OCI-LY7 (cell line): ENCODE measurements at places on chromosomes 7 and 10.
A peak's percentile ranks its signal among the peaks of the same experiment; 100 is the strongest.

DNA sequence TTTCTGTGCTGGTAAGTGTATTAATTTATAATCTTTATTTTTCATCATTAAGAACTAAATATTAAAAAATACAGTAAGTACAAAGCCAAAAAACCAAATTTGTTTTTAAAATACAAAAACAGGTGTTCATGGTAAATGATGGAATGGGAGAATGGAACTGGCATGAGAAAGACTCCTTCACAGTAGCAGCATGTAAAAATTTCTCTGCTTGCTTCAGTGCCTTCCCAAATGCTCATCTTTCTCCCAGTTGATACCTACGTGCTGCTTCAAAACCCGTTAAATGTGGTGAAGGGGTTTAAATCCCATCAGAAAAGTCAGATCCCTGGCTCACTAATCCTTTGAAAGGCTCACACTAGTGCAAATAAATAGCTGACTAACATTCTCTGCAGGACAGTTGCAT lies 4.2 kb downstream of the RNF133 start:
- DNase-seq: no peak

GRCh38 chr10:54530299-54530698 lies 270.7 kb downstream of the PCDH15 start:
- DNase-seq: no peak

GRCh38 chr10:4780782-4781181 lies 45.2 kb upstream of the AKR1E2 start:
- DNase-seq: no peak

GRCh38 chr7:156463280-156463679 lies 177.3 kb upstream of the RNF32 start:
- no peak for DNase-seq

DNA sequence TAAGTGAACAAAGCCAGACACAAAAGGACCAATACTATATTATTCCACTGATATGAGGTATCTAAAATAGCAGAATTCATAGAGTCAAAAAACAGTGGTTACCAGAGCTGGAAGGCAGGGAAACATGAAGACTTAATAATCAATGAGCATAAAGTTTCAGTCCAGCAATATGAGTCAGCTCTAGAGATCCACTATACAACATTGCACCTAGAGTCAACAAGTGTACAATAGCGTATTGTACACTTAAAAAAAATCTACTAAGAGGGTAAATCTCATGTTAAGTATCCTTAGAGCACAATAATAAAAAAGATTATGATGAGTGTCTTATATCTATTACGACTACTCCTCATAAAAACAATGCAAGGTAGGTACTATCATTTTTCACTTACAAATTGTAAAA lies 36.1 kb downstream of the C10orf90 start:
- DNase-seq: no peak

GRCh38 chr7:106167439-106168136 lies 55.5 kb upstream of the SYPL1 start:
- DNase-seq: no peak

DNA sequence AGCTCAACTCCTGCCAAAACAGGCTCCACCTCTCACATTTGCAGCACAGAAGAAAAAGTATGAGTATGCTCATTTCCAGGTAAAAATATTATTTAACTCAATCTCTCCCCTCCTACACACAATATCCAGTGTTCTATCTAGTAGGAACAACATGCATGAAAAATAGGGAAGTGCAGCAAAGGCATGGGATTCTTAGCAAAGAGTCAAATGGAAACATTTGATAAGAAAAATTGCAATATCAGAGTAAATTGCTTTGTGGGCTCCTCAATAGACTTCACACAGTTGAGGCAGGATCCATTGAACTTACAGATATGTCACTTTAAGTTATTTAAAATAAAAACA lies 150.9 kb downstream of the ANK3 start:
- no peak for DNase-seq

DNA sequence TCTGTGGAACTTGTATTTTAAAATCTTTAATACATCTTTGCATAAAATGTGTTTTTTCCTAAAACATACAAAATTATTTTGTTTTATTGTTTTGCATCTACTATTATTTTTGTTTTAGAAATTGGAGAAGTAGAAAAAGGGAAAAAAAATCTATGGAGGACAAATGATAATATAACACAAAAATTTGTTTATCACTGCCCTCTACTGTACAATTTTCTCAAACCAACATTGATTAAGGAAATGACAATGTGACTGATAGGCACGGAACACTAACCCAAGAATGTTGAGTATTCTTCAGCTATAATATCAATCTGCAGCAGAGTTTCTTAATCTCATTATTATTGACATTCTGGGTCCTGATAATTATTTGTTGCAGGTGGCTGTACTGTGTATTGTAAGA lies 9.5 kb upstream of the ING3 start:
- DNase-seq: peak; percentile 6

DNA sequence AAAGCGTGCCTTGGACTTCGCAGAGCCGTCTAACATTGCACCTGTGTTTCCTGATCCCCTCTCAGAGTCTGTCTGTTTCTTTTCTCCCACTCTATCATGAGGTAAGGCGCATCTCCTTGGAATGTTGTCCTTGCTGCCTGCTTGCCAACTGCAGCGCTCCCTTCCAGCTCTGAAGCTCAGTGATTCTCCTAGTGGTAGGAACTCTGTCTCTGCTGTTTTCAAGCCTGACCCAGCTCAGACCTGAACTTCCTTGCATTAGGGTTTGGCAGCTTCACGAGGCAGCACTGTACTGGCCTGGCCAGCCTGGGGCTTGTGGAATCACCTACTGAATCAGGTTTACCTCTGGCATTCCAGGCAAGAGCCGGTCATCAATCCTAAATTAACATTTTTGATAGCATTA lies 123.9 kb downstream of the CREB5 start:
- no peak for DNase-seq

DNA sequence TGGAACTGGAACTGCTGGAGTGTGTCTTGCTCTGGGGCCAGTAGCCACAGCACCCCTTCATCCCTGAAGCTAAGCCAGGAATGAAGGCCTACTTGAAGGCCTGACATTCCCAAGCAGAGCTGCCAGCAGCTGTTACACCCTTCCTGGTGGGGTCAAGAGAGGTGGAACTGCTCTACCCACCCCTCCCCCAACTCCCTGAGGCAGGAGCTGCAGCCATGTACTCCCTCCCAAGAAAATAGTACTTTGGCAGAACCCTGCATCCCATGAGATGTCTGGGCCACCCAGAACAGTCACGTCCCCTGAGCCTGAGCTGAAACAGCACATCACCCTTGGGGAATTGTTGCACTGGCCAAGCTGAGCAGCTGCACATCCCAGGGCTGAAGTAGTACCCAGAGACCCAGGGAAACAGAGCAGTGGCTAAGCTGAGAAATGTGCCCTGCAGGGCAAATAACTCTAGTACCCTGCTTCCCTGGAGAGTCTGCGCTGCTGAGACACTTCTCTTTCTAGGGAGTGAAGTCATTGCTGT lies 63.4 kb upstream of the PLA2G12B start:
- no peak for DNase-seq

DNA sequence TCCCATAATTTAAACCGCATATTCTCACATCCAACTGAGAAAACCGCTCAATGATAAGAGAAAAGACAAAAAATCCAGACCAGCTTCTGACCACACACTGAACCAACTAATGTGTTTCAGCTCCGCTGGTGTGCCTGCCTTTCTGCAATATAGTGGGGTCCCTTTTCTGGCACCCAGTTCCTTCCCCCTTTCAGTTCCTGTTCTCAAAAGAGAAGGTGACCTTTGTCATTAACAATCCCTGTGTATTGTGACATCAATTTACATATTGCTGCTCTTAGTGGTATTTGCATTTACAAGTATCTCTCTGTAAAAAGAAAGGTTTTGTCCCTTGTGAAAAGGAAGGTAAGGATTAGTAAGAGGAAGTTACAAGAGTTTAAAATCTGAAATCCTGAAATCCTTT lies 1.4 kb downstream of the PPP1R17 start:
- DNase-seq: peak; percentile 24

DNA sequence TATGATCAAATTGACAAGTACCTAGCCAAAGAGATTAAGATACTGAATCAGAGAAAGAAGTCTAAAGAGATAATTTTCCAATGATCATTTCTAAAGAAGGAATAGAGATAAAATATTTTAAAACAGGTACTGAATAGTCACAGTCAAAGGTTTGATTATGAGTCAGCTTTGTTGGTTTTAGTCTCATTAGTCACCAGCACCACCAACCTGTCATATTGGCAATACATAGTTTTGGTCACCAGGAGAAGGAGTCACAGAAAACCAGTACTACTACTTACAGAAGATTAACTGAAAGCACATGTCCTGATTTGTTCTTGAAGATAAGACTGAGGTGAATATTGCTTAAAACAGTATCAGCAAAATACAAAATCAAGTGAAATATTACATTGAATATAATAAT lies 34.6 kb downstream of the ZEB1 start:
- DNase-seq: no peak

GRCh38 chr10:70191161-70191971 lies 21.1 kb upstream of the SAR1A start:
- no peak for DNase-seq

- DNase-seq: no peak
Measured at GRCh38 chr10:127151541-127151940, 44.9 kb downstream of the INSYN2A start.

DNA sequence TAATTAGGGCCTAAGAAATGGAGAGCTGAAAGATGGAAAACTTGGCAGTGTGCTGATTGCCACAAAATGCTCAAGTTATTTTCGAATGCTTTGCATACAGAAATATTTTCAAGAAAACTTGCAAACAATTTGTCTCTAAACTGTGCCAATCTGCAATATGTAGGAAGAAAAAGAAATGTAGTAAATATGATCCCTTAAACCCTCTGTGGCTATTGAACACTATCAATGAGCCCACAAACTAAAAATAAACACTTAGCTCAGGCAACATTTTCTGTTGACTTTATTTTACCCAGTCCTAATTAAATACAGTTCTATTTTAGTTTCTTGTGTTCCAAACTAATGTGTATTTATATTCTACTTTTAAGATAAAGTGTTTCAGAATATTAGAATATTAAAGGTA lies 342.1 kb downstream of the SEMA3D start:
- DNase-seq: no peak

- DNase-seq: no peak
Measured at GRCh38 chr10:71382028-71382427, 14.7 kb upstream of the CDH23 start.

DNA sequence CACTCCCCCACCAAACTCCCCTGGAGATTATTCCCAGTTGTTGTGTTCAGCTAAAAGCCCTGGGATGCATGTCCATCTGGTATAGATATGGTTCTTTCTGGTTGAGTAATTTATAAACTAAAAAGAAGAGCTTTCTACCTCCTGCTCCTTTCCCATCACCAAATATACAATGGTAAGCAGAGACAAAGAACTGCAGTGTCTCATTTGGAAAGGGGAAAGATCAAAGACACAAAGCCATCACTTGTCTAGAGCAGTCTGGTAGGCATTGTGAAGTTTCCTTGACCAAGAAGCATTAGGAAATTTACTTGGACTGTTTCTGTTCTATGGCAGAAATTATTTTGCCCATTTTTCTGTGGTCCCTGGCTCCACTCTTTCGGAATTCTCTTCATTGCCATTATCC lies 24.9 kb upstream of the PANK1 start:
- DNase-seq: no peak

GRCh38 chr10:20427821-20428220 lies 469.3 kb downstream of the NEBL start:
- DNase-seq: no peak

- DNase-seq: no peak
Measured at GRCh38 chr7:3949242-3949640, 648.2 kb downstream of the SDK1 start.

DNA sequence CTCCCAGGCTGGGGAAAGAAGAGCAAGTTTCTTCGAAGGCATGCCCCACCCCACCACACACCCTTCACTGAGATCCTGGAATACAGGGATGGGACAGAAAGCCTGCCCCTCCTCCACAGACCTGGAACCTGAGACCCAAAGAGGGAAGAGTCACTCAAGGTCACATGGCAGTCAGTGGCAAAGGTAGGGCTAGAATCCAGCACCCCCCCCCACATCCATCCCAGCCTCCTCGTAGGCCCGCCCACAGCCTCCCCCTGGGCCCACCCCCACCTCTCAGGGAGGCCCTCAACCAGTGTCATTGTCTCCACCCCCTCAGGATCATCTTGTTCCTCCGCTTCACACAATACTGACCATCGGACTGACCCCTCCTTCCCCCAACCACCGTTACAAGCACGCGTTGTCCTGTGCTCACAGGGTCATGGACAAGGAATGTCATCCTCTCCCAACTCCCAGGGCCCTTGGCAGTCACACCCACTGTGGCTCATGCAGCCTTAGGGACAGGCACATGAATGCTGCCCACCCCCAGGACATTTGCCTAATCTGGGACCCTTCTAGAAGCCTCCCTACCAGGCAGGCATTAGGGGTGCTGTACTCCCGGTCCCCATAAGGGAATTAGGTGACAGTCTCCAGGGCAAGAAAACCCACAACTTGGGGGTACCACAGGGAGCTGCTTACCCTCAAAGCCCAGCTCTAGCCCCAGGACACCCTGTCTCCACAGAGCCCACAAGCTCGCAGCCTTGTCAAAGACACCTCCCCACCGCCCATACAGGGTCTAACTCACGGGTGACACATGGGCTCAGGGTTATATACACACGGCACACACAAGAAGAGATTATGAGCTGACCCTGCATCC lies 1.4 kb downstream of the KCNH2 start:
- DNase-seq: no peak

- no peak for DNase-seq
Measured at GRCh38 chr7:156178857-156179256, 366.6 kb upstream of the SHH start.

DNA sequence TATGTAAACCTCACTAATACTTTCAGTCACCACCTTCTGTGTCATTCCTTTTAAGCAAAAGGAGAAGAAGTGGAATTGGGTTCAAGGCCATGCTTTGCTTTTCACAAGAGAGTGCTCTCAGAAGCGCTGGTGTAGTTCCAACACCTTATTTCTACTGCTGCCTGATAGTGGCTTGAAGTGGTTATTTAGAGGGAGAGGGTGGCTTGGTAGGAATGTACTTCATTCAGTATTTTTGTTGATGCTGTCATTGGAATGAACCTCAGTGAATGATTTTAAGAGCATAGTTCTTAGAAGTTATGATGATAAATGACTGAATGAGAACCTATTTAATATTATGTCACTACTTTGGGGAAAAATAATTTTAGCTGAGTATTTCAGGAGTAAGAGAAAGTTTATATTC lies 396.7 kb downstream of the EXOC4 start:
- no peak for DNase-seq

GRCh38 chr10:128859738-128860386 lies 607.2 kb upstream of the MGMT start:
- DNase-seq: peak; percentile 44
